ENCODE measurements at places on chromosomes 11 and 22. TPM values are rescaled to one million over a fixed set of nuclear protein-coding genes. Genes with fewer than 3 reads are reported as not detected.

DEPDC7 gene
- not detected for total RNA-seq

CDKN1C gene
- 48.0 TPM for total RNA-seq

ANKRD49 gene
- total RNA-seq = 8.0 TPM

LMO1 gene
- 2.7 TPM for total RNA-seq

FIBIN gene
- 4.3 TPM for total RNA-seq

RNF26 gene
- 11.8 TPM for total RNA-seq

SHISA8 gene
- total RNA-seq = 1.2 TPM

ACRV1 gene
- not detected for total RNA-seq

GSTP1 gene
- total RNA-seq = 361 TPM

NPAS4 gene
- total RNA-seq = not detected

TMEM191C gene
- total RNA-seq = 1.8 TPM

NPTXR gene
- 32.3 TPM for total RNA-seq

PLET1 gene
- not detected for total RNA-seq

MUC2 gene
- total RNA-seq = 0.03 TPM

GNAZ gene
- 1.5 TPM for total RNA-seq

MIOX gene
- not detected for total RNA-seq

TMEM258 gene
- 142 TPM for total RNA-seq

OVOL1 gene
- not detected for total RNA-seq

SHANK3 gene
- 22.2 TPM for total RNA-seq

IRAG1 gene
- total RNA-seq = 7.3 TPM

PICALM gene
- total RNA-seq = 151 TPM
